ENCODE measurements at places on chromosomes 3 and 15.
A peak's percentile ranks its signal among the peaks of the same experiment; 100 is the strongest.

- DNase-seq = no peak
These were observed 72.6 kb upstream of the DPH6 start for GRCh38 chr15:35618260-35619188.

DNA sequence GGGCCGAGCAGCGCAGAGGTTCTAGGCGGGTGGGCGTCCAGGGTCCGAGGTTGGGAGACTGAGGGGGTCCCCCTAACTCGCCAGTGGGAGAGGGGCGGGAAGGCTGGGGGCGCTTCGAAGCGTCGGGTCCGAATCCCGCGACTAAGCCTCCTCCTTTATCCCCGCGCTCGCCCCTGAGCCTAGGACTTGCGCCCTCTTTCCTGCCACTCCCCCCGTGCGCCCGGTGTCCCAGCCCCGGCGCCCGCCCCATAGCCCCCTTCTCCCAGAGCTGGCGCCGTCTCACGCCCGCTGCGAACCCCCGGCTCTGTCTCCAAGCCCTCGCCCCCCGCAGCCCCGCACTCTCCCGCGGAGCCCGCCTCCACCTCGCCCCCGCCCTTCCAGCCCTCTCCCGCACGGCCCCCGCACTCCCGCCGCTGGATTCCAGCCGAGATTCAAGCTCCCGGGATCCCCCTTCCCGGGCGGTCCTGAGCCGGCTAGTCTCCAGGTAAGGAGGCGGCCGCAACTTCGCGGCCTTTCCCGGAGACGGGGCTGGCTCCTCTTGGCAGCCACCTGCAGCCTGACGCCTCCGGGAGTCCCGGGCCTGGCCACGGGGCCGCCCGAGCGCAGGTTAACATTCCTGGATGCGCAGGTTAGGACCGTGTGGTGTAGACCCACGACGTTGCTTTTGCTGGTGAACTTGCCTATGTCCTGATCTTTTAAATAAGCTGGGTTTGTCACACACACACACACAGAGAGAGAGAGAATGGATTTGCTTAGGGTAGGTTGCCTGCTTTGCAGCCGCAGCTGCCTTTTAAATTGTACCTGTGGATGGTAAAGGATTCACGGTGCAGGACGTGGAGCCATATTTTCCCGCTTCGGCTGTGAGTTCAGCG, 563 bp downstream of the PXYLP1 start:
- peak; percentile 82 for DNase-seq

GRCh38 chr3:60186359-60186758, 1064.9 kb downstream of the FHIT start:
- no peak for DNase-seq

GRCh38 chr3:157239082-157239704, 79.2 kb upstream of the CCNL1 start:
- no peak for DNase-seq

- no peak for DNase-seq
These were observed 233.2 kb downstream of the ZBBX start for GRCh38 chr3:167146911-167147310.

GRCh38 chr3:126358038-126358815, 1.0 kb upstream of the KLF15 start:
- DNase-seq = peak; percentile 55

DNA sequence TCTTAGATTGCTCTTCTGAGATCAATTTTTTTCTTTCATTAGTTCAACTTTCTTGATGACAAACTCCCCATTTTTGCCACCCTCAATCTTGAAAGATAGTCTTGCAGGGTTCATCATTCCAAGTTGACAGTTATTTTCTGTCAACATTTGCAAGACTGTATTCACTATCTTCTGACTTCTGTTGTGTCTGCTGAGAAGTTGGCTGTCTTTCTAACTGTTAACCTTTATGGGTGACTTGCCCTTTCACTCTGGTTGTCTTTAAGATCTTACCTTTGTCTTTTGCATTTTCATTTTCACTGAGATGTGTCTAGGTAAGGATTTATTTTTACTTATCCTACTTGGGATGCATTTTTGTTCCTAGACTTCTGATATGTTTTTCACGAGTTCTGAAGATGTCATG, 14.6 kb upstream of the PIGZ start:
- no peak for DNase-seq

- DNase-seq = peak; percentile 17
These were observed 268.5 kb downstream of the PTPRG start for GRCh38 chr3:61829722-61830350.

GRCh38 chr15:43150191-43150929, 17.0 kb downstream of the TMEM62 start:
- DNase-seq = peak; percentile 92

GRCh38 chr15:80721476-80721875, 26.4 kb downstream of the ABHD17C start:
- no peak for DNase-seq

DNA sequence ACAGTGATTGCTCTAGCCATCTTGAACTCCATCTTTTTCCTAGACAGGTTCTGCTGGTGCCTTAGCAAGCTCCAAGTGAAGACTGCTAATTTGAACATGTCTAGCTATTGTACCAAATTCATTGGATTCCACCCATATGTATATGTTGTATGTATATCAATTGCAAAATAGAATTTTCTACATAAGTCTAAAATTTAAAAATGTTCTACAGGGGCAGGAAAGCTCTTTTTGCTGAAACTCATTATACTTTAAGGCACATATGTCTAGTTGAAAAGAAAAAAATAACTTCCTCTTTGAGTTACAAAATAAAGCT, 845.3 kb downstream of the MCTP2 start:
- DNase-seq = no peak

DNA sequence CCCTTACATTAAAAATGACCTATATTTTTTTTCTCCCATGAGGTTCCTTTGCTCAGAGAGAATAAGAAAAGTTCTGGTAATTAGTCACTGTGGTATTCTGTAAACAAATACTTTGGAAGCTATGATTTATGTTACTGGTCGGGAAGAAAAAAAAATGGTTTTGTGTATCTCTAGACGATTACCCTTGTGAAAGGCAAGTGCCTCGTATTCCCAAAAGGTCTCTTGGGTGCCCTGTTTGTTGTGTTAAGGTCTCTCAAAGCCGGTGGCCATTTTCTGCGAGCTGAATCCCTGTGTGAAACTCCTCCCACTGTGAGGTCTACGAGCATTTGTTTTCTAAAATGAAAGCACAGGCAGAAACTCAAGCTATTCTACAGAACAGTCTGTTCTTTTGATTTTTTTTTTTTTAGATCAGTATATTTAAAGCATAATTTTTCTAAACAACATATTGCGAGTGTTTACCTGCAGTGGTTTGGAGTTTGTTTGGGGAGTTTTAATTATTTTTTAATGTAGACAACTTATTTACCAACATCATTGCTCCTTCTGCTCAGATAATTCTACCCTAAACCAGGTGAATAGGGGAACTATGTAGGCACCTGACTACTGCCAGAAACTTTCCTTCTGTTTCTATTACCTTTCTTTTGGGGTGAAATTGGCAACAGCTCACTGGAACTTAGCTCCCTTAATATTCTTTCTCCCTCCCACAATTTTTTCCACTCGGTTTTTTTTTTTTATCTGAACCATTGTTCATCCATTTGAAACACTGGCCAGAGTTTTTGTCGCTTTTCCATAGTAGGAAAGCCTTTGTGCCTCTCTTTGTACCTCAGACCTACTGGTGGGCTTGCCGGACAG, 44.0 kb downstream of the ZBTB38 start:
- DNase-seq = no peak

- DNase-seq = no peak
These were observed 103.3 kb upstream of the COL8A1 start for GRCh38 chr3:99534951-99535704.

GRCh38 chr3:72041511-72041910, 256.6 kb upstream of the PROK2 start:
- no peak for DNase-seq

DNA sequence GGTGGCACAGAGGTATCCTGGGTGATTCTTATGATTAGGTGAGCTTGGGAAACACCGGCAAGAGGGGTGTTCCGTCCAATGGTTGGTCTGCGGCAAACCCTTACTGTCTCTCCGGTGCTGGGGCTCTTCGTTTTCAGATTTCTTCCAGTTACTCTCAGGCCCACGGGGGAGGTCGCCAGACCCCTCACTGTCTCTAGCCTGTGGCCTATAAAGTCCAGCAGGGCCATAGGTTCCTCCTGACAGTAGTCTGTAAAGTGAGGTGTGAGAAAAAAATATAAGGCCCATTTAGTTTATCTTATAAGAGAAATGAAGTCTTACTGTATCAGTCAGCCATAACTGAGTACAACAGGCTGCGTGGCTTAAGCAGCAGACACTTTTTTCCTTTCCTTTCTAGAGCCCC, 1.4 kb downstream of the ESYT3 start:
- peak; percentile 80 for DNase-seq

Data from osteoblast (primary cell).